Coronary artery (tissue), 2 donors: ENCODE measurements at places on chromosomes 5 and 9.

- no peak for DNase-seq
These were observed 422.9 kb downstream of the TMEM161B start for GRCh38 chr5:87845734-87846133.

GRCh38 chr9:97046228-97046627 is 7.3 kb upstream of the CTSV start:
- DNase-seq: no peak

DNA sequence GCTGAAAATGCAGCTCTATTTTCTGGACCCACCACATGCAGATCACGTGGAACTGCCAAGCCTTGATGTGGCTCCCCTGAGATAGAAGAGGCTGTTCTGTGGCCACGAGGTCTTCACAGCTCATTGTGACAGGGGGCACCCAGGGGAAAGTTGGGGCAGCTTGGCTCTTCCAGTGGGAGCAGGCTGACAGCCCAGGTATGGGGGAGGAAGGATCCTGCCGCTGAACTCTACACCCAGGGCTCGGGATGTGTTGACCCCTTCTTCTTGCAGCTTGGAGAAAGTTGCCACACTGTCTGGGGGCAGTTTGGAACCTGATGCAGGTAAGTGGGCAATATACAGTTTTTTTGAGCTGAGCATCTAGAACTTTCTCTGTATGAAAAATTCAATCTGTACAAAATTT is 133.6 kb upstream of the PITX1 start:
- DNase-seq: no peak

DNA sequence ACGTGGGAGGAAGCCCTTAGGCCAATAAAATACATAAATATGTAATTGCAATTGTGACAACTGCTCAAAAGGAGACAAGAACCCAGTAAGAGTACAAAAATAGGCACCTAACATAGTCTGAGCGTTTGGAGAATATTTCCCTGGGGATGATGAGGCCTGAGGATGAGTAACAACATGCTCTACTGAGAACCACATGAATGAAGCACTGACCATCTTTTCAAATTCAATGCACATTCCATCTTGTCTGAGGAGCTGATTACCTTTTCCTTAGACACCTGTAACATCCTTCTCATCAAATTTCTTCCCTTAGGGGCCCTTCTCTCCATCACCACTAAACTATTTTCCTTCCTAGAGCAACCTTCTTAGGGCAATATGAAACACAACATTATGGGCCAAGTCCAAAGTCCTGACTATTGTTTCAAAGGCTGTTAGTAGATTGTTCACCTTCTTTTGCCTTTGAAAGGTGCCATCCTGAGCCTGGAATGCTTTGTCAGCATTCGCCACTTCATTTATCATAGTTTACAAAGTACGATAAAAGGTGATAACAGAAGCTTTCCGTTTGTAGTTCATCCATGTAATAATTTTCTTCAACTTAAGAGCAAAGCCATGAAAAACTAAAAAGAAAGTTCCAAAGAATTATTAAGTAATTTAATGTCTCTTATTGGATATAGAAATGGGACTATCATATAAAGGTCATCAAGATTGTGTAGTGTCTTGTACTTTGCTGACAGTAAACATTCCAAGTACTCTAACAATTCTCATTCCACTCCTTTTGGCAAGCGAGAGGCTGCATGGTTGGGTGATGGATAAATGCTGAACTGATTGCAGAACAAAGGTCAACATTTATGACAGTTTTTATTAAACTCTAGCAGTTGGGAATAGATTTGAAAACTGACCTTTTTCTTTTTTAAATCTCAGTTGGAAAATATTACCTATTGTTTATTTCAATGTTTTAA is 471.3 kb downstream of the PDE4D start:
- no peak for DNase-seq

GRCh38 chr5:39422728-39423285 is 2.0 kb downstream of the DAB2 start:
- no peak for DNase-seq

DNA sequence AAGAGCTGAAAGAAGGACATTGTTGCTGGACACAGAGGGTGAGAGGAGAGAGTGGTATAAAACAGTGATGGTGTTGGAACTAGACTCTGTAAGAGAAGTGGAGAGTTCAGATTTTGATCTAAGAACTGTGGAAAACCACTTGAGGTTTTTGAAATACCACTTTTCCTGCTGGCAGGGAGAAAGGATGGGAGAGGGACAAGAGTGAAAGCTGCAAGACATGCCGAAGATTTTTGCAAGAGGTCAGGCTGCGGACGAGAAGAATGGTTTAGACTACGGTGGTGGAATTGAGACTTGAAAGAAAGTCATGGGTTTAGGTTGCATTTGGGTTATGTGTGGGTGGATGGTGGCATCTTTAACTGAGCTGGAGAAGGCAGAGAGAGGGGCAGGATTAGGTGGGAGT is 202.2 kb upstream of the RPS23 start:
- DNase-seq: no peak

DNA sequence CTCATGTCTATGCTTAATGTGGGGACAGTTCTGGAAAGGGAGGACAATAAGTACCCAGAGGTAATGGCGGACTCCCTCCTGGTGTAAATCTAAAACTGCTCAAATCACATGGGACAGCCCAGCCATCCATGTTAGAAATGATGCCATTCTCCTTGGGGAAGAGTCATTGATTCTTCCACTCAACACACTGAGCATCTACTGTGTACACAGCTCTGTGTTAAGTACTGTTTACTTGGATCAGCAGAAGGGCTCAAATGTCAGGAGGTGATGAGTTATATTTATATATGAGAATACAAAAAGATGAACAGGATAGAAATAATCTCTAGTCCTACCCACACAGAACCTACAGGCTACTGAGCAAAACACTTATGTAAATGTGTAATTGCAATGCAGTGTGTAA is 31.8 kb upstream of the NANS start:
- DNase-seq: no peak

DNA sequence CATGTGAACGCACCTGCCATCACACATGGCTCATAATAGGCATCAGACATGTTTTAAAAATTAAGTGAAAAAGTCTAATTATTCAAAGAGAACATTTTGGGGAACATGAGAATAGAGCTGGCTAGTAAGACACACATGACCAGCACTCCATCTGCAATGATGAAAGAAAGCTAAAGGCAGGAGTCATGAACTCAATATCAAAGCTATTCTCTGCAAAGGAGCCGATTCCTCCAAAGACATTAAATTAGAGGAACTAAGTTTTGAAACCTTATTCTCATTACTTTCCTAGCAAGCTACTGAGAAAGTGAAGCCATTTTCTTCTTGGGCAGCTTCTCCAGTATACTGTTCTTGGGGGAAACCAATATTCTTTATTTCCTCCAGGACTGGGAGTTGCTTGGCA is 172.0 kb downstream of the CRB2 start:
- no peak for DNase-seq

- no peak for DNase-seq
These were observed 86.7 kb upstream of the FER start for GRCh38 chr5:108661024-108661423.

GRCh38 chr5:107468276-107468675 is 202.5 kb downstream of the EFNA5 start:
- DNase-seq: no peak

GRCh38 chr5:180595381-180596114 is 4.2 kb upstream of the SCGB3A1 start:
- no peak for DNase-seq

GRCh38 chr9:113436728-113437515 is 26.4 kb downstream of the C9orf43 start:
- DNase-seq: no peak

DNA sequence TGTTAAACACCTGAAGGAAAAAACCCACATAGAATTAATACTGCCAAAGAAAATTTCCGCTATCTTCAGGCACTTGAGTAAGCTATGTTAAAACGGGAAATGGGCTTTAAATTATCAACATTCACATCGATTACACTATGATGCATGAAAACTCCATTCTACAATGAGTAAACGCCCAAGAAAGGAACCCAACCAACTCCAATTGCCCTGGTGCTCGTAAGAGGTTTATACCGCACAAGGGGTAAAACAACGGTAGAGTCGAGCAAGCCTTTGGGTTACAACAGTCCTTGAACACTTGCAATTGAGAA is 1.0 kb downstream of the AGTPBP1 start:
- no peak for DNase-seq

DNA sequence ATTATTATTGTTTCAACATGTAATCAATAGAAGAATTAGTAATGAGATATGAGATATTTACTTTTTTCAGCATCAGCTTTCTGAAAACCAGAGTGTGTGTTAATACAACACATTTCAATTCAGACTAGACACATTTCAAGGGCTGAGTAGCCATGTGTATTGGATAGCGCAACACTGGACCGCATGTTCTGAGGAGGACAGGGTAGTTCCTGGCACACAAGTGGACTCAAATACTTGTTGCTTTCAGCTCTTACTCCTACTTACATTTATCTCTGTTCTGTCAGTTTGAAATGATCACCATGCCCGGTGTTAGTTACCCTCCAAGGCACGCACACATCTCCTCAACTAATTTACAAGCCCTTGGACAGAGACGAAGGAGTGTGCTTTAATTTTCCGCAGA is 126.6 kb downstream of the SLC24A2 start:
- no peak for DNase-seq

GRCh38 chr9:10706788-10707187 is 94.0 kb upstream of the PTPRD start:
- no peak for DNase-seq

GRCh38 chr9:135307300-135307699 is 172.3 kb upstream of the PPP1R26 start:
- DNase-seq: no peak

DNA sequence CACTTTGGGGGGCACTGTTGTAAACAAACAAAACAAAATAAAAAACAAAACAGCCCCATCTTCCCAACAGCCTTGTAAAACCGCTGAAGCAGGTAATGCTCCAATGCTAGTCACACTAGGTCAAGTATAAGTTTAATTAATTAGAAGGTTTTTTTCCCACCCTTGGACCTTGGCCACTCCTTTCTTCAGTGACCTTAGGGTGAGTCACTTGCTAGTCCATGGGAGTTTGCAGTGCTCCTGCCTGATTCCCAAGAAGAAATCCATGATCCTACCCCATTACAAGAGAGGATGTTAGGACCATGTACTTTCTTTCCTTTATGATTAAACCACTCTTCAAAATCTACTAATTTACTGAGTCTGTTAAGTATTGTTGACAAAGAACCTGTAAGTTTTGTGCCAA is 192.2 kb upstream of the CDKN2B start:
- no peak for DNase-seq

GRCh38 chr9:100600521-100601079 is 22.7 kb downstream of the CAVIN4 start:
- DNase-seq: no peak

DNA sequence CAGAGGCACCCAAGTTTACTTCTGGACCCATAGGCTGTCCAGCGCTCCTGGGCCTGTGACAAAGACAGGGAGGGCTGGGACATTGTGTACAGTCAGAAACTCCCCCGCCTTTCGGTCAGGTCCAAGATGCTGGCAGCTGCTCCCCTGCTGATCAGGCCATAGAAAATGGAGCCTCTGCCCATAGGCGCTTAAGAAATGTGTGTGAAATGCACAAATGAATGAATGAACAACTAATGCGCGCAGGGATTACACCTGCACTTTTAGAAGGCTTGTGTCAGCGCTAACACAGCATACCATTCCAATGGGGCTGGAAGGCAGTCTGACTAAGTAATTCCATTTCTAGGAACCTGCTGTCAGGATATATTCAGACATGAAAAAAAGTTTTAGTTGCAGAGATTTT is 16.3 kb downstream of the PTPN3 start:
- DNase-seq: no peak
